ENCODE measurements at places on chromosomes 13 and 19.

DNA sequence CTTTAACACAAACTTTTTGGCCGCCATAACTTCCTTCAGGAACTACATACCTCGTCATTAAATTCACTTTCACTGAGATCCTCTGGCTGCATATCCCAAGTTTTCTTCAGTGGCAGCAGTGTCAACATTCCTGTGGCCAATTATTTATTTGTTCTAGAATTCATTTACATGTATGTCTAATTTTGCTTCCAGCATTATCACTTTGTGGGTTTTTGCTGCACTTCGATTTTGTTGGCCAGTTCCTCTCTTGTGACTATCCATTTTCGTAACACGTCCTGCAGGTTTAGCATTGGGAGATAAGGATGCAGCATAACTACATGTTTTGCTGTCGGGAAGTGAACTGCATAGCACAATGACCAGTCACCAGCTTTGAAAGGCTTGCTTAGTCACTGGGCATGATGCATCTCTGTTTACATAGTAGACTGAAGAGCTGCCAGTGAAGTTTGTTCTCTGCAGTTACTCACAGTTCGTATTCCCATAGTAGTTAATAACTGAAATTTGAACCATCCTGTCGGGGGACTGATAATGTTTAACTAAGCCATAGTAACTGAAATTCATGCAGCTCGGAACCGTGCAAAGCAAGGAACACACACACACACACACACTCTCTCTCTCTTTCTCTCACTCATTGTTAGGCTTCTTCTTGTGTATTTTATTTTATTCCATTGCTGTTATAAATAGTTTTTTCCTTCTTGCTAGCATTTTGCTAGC, 28.3 kb downstream of the ZNF507 start:
- no peak for DNase-seq

- DNase-seq = no peak
These were observed 282.9 kb downstream of the SLITRK5 start for GRCh38 chr13:87954091-87954490.

DNA sequence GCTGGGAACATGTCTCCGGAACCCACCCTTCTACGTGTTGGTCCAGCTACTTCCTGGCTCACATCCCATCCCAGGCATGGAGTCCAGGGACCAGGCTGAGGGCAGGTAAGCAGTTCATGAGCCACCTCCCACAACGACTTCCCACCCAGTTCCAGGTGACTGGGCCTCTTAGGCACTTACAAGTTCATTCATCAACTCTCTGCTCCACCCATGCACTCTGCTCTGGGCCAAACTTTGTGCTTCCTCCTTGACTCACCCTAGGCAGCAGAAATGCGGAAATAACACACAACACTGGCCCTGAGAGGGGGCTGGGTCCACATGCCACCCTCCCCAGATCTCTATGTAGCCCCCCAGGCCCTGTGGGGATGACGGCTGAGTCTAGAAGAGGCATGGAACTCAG, 20.5 kb downstream of the IQCN start:
- peak; percentile 34 for DNase-seq

GRCh38 chr13:109454167-109454917, 332.0 kb downstream of the IRS2 start:
- no peak for DNase-seq

- DNase-seq = no peak
These were observed 259.2 kb downstream of the RFC3 start for GRCh38 chr13:34076943-34077703.

DNA sequence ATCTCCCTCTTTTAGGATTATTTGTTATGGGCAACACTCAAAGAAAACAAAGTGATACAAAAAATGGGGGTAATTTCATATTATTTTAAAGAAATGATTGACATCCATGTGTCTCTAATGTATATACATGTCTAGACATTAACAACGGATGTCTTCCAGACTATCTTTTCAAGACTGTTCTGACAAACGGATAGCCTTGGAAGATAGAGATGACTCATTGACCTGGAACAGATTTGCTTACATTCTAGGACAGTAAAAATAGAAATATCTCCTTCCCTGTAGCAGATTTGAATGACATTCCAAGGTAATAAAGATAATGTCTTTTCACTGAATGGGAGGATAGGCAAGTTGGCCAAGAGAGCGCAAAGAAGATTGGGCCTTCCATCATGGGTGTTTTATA, 26.2 kb upstream of the SLITRK6 start:
- DNase-seq = no peak

DNA sequence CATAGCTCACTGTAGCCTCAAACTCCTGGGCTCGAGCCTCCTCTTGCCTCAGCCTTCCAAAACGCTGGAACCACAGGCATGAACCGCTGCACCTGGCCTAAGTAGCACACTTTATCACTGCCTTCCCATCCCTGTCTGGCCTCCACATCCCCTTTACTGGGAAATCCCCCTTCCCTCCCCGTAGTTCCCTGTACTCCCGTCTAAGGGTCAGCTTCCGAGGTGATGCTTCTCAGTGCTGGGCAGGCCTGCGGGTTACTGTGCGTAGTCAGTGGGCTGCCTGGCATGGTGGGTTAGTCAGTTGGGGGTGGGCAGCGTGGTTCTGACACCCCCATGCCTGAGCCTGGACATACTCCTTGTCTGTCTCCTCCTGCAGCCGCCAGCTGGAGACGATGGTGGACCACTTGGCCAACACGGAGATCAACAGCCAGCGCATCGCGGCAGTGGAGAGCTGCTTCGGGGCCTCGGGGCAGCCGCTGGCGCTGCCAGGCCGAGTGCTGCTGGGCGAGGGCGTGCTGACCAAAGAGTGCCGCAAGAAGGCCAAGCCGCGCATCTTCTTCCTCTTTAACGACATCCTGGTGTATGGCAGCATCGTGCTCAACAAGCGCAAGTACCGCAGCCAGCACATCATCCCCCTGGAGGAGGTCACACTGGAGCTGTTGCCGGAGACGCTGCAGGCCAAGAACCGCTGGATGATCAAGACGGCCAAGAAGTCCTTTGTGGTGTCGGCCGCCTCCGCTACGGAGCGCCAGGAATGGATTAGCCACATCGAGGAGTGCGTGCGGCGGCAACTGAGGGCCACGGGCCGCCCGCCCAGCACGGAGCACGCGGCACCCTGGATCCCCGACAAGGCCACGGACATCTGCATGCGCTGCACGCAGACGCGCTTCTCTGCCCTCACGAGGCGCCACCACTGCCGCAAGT, 8.4 kb downstream of the PLEKHF1 start:
- no peak for DNase-seq

Data from RPMI8226 (cell line).